ENCODE measurements at places on chromosomes 6 and 20.

- DNase-seq, result no peak
Measured at GRCh38 chr6:82906951-82907350, 158.7 kb downstream of the UBE3D start.

GRCh38 chr6:37123957-37124729 lies 45.8 kb upstream of the PIM1 start:
- DNase-seq, result no peak

DNA sequence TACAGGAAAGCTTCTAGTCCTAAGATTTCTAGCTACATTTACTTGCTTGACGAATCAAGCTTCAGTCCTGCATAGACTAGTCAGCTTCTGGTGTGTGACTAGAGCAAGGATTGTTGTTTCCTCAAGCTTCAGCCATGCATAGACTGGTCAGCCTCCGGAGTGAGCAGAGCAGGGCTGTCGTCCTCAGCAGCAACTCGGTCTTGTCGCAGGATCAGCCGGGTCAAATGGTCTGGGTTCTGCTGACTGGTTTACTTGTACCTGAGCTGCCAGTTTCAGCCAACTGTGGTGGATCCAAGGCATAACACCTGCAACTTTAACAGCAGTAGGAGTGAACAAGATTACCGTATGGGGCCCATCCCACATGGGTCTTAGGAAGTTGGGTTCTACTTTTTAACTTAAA lies 10.8 kb upstream of the GMPR start:
- no peak for DNase-seq

GRCh38 chr6:19851241-19852089 lies 14.3 kb downstream of the ID4 start:
- peak; percentile 56 for DNase-seq

DNA sequence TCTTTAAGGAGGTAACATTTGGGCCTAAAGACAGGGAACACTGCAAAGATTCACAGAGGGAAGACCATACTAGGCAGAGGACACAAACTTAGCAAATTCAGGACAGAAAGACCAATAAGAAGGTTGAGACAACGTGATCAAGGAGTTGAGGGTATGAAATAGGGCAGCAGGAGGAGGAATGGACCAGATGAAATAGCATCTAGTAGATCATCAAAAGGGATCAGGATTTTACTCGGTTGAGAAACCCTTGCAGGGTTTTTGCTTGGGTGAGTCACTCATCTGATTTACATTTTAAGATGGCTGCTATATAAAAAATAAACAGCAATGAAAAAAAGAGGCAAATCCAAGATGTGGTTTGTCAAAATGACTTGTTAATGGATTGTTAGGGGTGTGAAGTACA lies 4.7 kb downstream of the BCLAF1 start:
- DNase-seq, result no peak

GRCh38 chr6:82909551-82909950 lies 156.1 kb downstream of the UBE3D start:
- DNase-seq, result no peak

GRCh38 chr20:35917077-35917476 lies 37.2 kb downstream of the SCAND1 start:
- no peak for DNase-seq

DNA sequence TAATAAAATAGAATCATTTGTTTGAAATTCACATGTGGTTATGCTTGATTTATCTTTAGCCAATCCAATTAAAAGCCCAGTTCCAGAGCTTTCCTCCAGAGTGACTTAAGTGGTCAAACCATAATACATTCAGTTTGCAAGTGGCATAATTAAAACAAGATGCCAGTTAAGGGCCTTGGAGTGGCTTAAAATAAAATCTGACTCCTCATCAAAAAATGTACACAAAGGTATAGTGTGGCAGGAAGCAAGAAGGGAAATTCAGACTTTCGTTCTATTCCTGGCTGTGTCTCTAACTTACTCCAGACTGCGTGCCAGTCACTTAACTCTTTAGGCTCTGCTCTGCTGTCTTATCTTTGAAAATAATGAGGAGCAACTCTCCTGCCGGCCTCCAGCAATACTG lies 251.3 kb upstream of the PRND start:
- DNase-seq, result no peak

DNA sequence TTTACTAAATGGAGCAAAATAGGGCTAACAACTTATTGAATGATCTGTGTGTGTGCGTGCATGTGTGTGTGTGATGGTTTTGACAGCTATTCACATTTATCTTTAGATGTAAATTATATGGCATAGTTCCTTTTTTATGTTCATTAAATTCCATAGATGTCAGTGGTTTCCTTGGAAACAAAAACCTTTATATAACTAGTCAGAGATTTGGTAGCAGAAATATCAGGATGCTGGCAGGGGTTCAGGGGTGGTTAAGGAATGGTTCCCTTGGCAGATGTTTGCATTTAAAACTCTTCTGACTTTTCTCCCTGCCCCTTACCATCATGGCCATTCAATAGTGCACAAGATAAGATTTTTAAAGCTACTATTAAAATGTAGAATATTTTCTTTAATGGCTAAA lies 256.6 kb downstream of the PLCB1 start:
- DNase-seq, result no peak

DNA sequence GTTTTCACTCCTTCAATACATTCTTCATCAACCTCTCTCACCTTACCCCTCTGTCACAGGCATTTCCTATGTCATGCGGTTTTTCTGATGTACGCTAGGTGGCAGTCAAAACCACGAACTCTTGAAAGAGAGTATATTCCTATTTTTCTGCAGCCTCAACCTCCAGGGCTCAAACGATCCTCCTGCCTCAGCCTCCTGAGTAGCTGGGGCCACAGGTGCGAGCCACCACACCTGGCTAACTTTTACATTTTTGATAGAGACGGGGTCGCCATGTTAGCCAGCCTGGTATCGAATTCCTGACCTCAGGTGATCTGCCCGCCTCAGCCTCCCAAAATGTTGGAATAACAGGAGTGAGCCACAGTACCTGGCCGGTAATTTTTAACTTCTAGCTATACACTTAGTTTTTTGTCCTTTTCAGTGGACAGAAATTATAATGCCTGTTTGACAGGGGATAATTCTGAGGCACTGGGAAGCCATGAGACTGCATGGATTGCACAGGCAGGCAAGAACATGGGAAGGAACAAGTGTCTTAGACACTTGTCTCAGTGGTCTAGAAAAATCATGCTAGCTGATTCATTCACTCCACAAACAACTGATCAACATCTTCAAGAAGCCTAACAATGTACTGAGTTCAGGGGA lies 22.5 kb upstream of the HFE start:
- DNase-seq, result no peak

DNA sequence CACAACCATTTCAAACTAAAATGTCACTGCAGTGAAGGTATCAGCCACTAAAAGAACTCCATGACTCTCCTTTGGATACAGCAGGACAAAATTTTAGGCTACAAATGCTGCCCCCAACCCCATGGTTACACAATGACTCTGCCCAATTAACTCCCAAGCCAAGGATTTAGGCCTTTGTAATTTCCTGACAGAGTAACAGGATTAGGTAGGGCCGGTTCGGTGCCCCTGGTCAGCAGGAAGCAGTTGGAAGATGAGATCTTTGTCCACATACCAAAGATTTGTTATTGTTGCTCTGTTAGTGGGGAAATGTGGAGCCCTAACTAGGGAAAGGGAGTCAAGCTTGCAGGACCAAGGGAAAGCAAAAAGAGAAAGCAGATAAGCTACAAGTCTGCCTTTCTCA lies 26.7 kb upstream of the RIPK1 start:
- DNase-seq, result no peak

GRCh38 chr6:47168180-47168579 lies 126.0 kb upstream of the ADGRF1 start:
- no peak for DNase-seq

- no peak for DNase-seq
Measured at GRCh38 chr6:148893073-148893472, 146.2 kb downstream of the UST start.

DNA sequence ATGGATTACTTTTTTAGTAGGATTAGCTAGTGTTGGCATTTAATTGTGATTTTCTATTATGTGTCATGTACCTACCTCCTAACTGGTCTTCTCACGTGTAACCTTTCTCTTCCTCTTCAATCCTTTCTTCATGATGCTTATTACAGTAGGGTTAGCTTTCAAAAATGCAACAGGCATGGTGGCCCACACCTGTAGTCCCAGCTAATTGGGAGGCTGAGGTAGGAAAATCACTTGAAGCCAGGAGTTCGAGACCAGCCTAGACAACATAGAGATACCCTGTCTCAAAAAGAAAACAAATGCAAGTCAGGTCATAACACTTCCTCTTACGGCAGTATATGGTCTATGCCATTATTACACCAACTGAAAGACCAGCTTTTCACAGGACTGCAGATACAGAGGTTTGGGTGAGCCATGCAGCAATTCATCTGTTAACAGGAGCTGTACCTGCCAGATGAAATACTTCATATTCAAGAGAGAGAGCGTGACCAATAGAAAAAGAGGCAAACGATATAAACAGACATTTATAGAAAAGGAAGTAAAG lies 195.0 kb downstream of the TMEM242 start:
- no peak for DNase-seq

DNA sequence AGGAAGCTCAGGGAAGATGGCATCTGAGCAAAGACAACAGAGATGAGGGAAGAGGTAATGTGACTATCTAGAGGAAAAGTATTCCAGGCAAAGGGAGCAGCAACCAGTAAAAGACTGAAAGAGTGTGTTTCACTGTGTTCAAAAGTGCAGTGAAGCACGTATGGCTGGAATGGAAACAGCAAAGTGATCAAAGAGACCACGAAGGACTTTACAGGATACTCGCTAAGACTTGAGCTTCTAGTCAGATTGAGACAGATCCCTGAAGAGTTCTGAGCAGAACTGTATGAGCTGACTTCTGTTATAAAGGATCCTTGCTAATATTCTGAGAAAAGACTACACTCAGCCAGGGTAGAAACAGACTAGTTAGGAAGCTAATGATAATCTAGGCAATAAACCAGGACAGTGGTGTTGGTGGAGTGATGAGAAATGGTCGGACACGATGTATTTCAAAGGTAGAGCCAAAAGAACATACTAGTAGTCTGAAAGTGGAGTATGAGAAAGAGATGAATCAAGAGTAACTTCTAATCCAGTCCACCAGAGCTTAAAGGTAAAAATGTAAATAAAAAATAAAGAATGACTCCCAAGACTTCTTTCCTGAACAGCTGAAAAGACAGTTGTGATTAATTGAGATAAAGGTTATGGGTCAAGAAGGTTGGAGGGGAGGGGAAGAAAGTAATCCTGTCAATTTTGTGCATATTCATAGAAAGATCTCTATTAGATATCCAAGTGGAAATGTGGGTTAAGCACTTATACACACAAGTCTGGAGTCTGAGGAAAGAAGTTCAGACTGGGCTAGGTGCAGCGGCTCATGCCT lies 14.2 kb downstream of the SEC63 start:
- DNase-seq, result no peak

DNA sequence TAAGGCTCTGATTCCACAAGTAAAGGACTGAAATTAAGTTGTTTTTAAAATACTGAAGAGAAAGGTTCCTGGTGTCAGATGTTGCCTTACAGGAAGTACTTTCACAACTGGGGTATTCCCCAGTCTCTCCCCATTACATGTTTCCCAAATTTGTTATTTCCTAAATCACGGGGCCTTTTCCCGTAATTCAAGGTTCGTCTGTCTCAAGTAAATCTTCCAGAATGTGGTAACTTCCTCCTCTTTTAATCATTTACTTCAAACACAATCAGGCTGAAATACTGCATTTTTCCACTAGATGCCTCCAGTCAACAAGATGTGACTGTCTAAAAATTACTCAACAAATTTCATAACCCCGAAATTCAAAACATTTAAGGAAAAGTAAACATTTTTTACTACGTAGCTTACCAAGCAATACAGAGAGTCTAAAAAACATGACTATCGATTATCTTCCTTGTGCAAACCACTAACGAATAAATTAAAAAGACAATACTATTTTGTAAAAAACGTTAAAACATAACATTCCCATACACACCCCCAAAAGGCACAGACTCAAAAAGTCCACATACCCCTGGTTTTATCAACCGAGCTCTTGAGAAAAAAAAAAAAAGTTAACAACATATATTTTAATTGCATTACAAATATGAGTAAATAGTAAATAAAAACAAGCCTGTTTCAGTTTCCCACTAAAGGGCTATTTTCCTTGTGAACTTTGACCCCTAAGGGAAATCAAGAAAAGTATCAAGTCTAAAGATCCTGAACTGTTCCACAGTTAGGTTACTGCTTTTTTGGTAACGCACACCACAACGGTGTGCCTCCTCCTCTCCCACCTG lies 1.7 kb downstream of the SOD2 start:
- DNase-seq, result no peak

DNA sequence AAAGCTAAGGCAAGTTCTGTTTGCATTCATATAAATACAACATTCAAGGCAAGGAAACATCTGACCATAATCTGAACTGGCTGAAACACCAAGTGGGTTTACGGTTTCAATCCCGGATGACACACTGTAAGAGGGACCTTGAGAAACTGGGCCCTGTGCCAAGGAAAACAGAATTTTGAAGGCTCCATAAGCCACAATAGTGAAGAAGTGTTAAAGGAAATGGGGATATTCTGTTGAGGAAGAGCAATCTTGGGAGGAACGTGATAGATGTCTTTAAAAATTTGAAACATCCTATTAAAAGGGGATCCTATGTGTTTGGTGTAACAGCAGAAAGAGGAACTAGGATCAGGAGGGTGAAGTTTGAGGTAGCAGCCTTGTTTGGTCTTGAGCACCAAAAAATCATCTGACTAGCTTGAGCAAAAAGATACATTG lies 82.4 kb upstream of the TAB2 start:
- DNase-seq, result peak; percentile 42

DNA sequence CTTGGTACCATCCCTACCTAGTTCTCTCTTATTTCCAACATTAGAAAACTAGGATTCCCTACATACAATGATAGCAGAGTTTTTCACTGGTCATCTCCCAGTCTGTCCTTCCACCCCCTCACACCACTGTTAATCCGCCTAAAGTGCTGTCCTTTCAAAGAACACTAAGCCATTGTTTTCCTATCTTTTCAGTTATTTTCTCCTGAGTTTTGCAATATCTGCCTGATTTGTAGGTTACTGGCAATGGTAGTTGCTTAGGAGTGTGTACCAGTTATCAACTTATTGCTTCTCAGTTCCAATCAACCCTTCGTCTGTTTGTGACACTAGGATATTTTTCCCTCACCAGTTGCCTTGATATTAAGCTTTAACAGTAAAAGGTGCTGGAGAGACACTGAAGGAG lies 135.0 kb downstream of the EPM2A start:
- DNase-seq, result no peak

DNA sequence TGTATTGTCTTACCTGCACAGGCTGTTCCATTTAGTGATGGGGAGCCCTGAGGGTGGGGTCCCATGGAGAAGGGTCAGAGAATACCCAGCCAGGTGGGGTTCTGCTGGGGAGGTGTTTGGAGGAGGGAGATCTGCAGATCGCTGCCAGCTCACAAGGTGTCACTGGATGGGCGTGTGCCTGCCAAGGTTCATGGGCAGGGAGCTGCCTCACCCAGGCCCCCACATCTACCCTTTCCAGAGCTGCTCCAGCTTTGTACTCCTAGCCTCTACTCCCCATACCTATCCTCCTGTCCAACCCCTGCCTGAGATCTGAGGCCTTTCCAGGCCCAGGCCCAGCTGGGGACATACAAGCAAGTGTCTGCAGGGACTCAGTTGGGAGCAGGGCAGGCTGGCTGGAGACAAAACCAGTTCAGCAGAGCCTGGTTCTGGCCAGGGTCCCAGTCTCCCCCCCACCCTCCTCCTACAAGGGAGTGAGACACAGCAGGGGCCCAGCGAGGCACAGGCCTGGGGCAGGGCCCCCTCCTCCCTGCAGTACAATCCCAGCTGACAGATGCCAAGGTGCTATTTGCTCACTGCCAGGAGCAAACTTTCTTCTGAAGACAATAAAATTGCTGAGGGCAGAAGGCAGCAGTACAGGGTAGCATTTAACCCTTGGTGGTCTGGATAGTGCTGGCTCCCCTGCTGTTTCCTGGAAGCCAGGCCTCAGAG lies 19.7 kb downstream of the SPDEF start:
- DNase-seq, result no peak
